Stimulated activated CD4-positive, alpha-beta T cell treated with anti-CD3 and anti-CD28 coated beads, Interleukin-1b, Interleukin-23, amount 100 ng/mL, for 1 hour (primary cell): ENCODE measurements at places on chromosomes 1 and 21.

GRCh38 chr1:14590411-14591180 is 7.9 kb upstream of the KAZN start:
- DNase-seq: no peak

DNA sequence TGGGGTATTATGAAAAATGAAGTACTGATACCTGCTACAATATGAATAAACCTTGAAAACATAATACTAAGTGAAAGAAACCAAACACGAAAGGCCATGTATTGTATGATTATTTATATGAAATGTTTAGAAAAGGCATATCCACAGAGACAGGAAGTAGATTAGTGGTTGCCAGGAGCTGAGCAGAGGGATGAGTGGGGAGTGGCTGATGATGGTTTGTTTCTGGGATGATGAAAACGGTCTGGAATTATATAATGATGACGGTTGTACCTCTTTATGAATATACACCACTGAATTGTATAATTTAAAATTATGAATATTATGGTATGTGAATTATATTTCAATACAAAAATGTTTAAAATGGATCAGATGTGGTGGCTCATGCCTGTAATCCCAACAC is 63.8 kb upstream of the MPC2 start:
- DNase-seq: no peak

DNA sequence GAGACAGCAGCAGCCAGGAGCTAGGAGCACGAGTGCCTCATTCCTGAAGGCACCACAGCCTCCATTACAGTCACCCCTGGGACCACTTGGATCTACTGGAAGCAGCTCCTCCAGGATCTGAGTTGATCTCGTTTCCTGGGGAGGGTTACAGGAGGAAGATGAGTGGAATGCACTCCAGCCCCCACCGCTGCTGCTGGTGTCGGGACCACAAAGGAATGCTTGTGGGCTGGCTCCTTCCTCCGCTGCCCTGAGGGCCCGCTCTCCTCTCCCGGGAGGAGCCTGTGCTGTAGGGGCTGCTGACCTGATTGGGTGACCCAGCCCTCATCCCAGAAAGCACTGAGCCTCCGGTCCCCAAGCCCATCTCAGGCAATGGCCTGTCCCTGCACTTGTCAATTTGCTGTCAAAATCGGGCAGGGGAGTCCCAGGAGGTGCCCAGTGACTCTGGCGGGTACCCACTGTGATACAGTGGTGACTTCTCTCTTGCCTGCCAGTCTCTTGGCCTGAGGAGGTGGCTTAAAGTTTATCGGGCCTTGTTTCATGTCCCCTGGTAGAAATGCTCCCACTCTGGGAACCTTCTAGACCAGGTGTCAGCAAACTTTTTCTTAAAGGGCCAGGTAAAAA is 23.1 kb downstream of the IL10RB start:
- no peak for DNase-seq

- DNase-seq: no peak
Measured at GRCh38 chr21:25649146-25649545, 10.1 kb downstream of the JAM2 start.

DNA sequence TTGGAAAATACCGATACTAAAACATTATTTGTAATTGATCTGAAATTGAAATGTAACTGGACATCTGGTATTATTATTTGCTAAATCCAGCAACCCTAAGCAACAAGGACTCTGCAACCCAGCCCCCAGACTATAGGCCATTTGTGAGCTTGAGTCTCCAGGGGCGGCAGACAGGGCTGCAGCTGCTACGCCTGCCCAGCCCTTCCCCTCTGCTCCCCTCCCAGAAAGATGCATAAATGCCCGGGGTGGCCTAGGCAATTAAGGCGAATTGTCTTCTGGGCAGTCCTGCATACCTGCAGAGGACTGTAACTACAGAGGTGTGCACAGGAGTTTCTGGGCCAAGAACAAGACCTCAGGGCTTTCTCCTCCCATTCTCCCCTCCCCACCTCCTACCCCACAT is 41.2 kb upstream of the LBR start:
- DNase-seq: no peak

GRCh38 chr1:15830258-15830657 is 17.2 kb upstream of the SPEN start:
- no peak for DNase-seq

- peak; percentile 72 for DNase-seq
Measured at GRCh38 chr1:21270086-21270689, 20.1 kb downstream of the ECE1 start.

DNA sequence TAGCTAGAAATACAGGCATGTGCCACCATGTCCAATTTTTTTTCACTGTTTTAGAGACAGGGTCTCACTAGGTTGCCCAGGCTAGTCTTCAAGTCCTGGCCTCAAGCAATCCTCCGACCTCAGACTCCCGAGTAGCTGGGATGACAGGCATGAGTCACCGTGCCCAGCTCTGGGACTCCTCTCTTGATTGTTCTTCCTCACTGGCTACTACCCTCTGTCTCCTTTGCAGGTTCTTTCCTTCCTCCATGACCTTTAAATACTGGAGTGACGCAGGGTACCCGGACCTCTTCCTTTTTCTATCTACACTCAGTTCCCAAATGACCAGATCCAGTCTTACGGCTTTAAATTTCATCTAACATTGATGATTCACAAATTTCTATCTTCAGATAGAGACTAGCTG is 34.9 kb downstream of the ASH1L start:
- DNase-seq: no peak

GRCh38 chr1:47840393-47841190 is 156.6 kb downstream of the TRABD2B start:
- no peak for DNase-seq

- DNase-seq: no peak
Measured at GRCh38 chr1:181179279-181179986, 90.9 kb downstream of the IER5 start.
